ENCODE measurements at places on chromosomes 5 and 9. TPM values are rescaled to one million over a fixed set of nuclear protein-coding genes. Genes with fewer than 3 reads are reported as not detected.

The FBP1 gene
- total RNA-seq: not detected

The N4BP3 gene
- total RNA-seq: 11.4 TPM

The TMEFF1 gene
- total RNA-seq: 0.38 TPM

The SLC6A3 gene
- total RNA-seq: not detected

The APC gene
- 22.6 TPM for total RNA-seq

The OBP2A gene
- not detected for total RNA-seq

The PCDHGA8 gene
- not detected for total RNA-seq

The UTP15 gene
- 36.7 TPM for total RNA-seq

The FOXD1 gene
- total RNA-seq: not detected

The SLC36A3 gene
- not detected for total RNA-seq

The LPAR1 gene
- total RNA-seq: 10.8 TPM

The CDH18 gene
- not detected for total RNA-seq

- peaks cover 5% of the 10 kb centered on the region for H3K27me3 ChIP-seq
- DNase-seq: no peak
- H3K4me1 ChIP-seq: 0 out of 2 replicates have a peak, but pooled peaks cover 2% of the 10 kb centered on the region
- no peak overlapping the region for H3K27ac ChIP-seq
- no peaks in the 10 kb centered on the region for H3K36me3 ChIP-seq
Measured at GRCh38 chr5:72109625-72110024, 2.4 kb downstream of the MAP1B start.

DNA sequence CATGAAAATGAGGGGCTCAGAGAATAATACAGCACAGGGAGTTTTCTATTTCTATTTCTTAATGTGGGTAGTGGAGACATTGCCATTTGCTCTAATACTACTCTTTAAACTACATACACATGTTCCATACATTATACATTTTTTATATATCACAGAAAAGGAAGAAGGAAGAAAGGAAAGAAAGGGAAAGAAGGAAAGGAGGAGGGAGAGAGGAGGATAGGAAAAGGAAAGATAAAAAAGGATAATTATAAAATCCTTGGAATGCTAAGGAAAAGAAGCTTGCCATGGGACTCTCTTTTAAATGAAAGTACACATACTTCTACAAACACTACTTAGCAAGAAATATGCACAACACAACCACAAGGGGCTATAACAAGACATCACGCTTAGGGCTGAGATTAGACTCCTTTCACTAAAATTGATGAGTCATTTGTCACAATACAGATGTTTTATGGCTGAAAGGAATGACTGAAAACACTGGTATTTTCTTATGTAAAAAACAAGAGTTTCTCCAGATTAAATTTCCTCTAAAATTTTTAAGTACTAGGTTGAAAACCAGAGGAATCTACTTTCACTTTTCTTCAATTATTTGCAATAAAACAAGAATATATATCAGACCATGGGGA, 219.8 kb downstream of the ARL15 start:
- H3K4me1 ChIP-seq: no peaks in the 10 kb centered on the region
- no peak for DNase-seq
- no peaks in the 10 kb centered on the region for H3K27me3 ChIP-seq

DNA sequence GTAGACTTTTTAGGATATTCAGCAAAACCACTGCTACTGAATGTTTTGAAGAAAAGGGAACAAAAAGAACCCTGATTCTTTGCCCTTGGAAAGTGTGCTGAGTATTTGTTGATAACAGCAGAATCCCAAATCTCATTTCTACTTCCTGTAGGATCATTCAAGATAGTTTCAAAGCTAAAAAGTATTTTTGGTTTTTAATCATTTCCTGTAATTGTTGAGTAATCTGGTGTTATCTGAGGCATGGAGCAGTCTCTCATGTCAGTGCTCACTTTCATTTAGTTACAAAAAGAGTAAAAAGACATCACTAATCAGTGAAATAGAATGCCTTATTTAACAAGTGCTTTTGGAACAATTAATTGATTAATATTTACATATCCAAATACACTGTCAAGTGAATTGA, 56.1 kb downstream of the ITGA2 start:
- no peaks in the 10 kb centered on the region for H3K27me3 ChIP-seq
- no peak overlapping the region for H3K4me3 ChIP-seq
- DNase-seq: no peak
- no peaks in the 10 kb centered on the region for H3K36me3 ChIP-seq
- H3K4me1 ChIP-seq: peaks cover 4% of the 10 kb centered on the region

- H3K27me3 ChIP-seq: peaks cover 2% of the 10 kb centered on the region
- H3K27ac ChIP-seq: no peak overlapping the region
- no peaks in the 10 kb centered on the region for H3K4me1 ChIP-seq
- H3K4me3 ChIP-seq: no peak overlapping the region
- no peak for DNase-seq
Measured at GRCh38 chr9:91655215-91655614, 231.6 kb upstream of the NFIL3 start.

DNA sequence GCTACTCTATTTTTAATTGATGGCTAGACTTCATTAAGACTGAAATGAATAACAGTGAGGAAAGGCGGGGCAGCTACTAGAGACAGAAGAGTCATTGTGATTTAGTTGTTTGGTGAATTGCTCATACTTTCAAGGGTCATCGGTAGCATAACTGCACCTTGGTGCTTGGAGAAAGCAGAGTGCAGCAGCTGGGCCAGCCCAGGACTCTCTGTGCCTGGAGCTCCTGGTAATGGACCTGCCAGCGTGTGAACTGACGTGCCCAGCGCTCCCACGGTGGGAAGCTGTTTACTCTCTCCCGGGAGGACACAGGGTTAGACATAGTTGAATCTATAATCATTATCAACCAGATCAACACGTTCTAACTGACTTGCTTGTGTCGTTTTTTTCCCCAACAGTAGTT, 42.9 kb downstream of the LURAP1L start:
- DNase-seq: no peak
- H3K36me3 ChIP-seq: no peaks in the 10 kb centered on the region
- H3K27me3 ChIP-seq: no peaks in the 10 kb centered on the region
- H3K27ac ChIP-seq: no peak overlapping the region

- no peaks in the 10 kb centered on the region for H3K36me3 ChIP-seq
- no peak overlapping the region for H3K4me3 ChIP-seq
- H3K4me1 ChIP-seq: no peaks in the 10 kb centered on the region
- no peak overlapping the region for H3K27ac ChIP-seq
- no peak for DNase-seq
Measured at GRCh38 chr5:51487952-51488351, 104.7 kb downstream of the ISL1 start.

GRCh38 chr9:100554935-100555401, 22.9 kb upstream of the CAVIN4 start:
- no peak for DNase-seq
- H3K4me3 ChIP-seq: no peak overlapping the region
- no peak overlapping the region for H3K27ac ChIP-seq
- H3K27me3 ChIP-seq: no peaks in the 10 kb centered on the region

GRCh38 chr9:91162311-91162710, 199.4 kb downstream of the AUH start:
- H3K4me3 ChIP-seq: no peak overlapping the region
- peaks cover 1% of the 10 kb centered on the region for H3K27me3 ChIP-seq
- peaks cover 27% of the 10 kb centered on the region for H3K4me1 ChIP-seq
- DNase-seq: no peak
- H3K36me3 ChIP-seq: no peaks in the 10 kb centered on the region

GRCh38 chr9:18721267-18721994, 247.5 kb downstream of the ADAMTSL1 start:
- H3K36me3 ChIP-seq: no peaks in the 10 kb centered on the region
- H3K4me3 ChIP-seq: no peak overlapping the region
- H3K27me3 ChIP-seq: no peaks in the 10 kb centered on the region
- H3K4me1 ChIP-seq: no peaks in the 10 kb centered on the region
- DNase-seq: no peak

DNA sequence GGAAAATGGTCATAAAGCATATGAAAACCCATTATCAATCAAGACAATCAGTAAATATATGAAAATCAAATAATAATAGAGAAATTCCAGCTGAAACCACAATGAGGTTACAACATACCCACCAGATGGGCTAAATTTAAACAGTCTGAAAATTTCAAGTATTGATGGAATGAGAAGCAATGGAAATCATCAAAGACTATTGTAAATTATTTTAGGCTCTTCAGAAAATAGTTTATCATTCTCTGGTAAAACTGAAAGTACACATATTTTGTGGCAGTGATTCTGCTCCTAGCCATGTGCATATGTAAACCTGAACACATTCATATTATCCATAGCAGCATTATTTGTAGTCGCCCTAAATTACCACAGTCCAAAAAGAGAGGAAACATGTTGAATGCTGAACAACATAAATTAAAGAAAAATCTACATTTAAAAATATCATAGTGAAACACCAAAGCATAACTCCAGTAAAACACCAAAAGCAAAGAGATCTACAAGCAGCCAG, 215.3 kb downstream of the PRELID2 start:
- no peaks in the 10 kb centered on the region for H3K4me1 ChIP-seq
- H3K27me3 ChIP-seq: no peaks in the 10 kb centered on the region
- DNase-seq: no peak
- no peak overlapping the region for H3K4me3 ChIP-seq

GRCh38 chr9:132762896-132763295, 92.6 kb downstream of the GTF3C4 start:
- no peak for DNase-seq
- H3K36me3 ChIP-seq: no peaks in the 10 kb centered on the region
- H3K4me1 ChIP-seq: no peaks in the 10 kb centered on the region
- no peak overlapping the region for H3K4me3 ChIP-seq

- DNase-seq: no peak
- no peaks in the 10 kb centered on the region for H3K27me3 ChIP-seq
- H3K36me3 ChIP-seq: no peaks in the 10 kb centered on the region
Measured at GRCh38 chr5:179118338-179118737, 58.2 kb downstream of the ZNF354C start.

GRCh38 chr9:16571127-16571802, 299.2 kb downstream of the BNC2 start:
- no peak overlapping the region for H3K4me3 ChIP-seq
- no peak for DNase-seq
- no peaks in the 10 kb centered on the region for H3K36me3 ChIP-seq
- no peak overlapping the region for H3K27ac ChIP-seq
- H3K4me1 ChIP-seq: no peaks in the 10 kb centered on the region
- no peaks in the 10 kb centered on the region for H3K27me3 ChIP-seq

- H3K4me3 ChIP-seq: no peak overlapping the region
- H3K27ac ChIP-seq: no peak overlapping the region
- no peak for DNase-seq
- H3K27me3 ChIP-seq: no peaks in the 10 kb centered on the region
- H3K36me3 ChIP-seq: no peaks in the 10 kb centered on the region
Measured at GRCh38 chr5:89200899-89201298, 317.9 kb upstream of the MEF2C start.

DNA sequence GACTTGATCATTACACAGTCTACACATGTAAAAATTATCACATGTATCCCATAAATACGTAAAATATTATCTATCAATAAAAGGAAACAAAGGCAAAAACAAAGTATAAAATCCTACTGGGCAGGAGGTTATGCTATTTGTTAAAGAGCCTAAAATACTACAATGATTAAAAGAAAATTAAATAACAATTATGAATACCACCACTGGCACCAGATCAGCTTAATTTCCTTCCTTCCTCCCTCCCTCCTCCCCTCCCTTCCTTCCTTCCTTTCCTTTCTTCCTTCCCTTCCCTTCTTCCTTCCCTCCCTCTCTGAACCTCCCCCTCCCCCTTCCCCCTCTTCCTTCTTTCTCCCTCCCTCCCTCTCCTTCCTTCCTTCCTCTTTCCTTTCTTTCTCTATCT, 127.3 kb downstream of the HOMER1 start:
- no peak for DNase-seq
- H3K36me3 ChIP-seq: no peaks in the 10 kb centered on the region
- H3K27me3 ChIP-seq: no peaks in the 10 kb centered on the region
- H3K27ac ChIP-seq: no peak overlapping the region
- no peaks in the 10 kb centered on the region for H3K4me1 ChIP-seq

- H3K27me3 ChIP-seq: no peaks in the 10 kb centered on the region
- H3K4me1 ChIP-seq: no peaks in the 10 kb centered on the region
Measured at GRCh38 chr5:154097031-154097430, 58.3 kb downstream of the MFAP3 start.
